Activated CD8-positive, alpha-beta memory T cell treated with anti-CD3 and anti-CD28 coated beads, Interleukin-2, amount 10 ng/mL, durations not matched to agents 7 days and 5 days (primary cell): ENCODE measurements at places on chromosomes 16 and 17. TPM values are rescaled to one million over a fixed set of nuclear protein-coding genes. Genes with fewer than 3 reads are reported as not detected.
A peak's percentile ranks its signal among the peaks of the same experiment; 100 is the strongest.

SF3B3 gene
- total RNA-seq: 541 TPM

TBX6 gene
- total RNA-seq: 2.9 TPM

HSD17B1 gene
- total RNA-seq: 1.1 TPM

DNAI2 gene
- total RNA-seq: 1.3 TPM

CRHR1 gene
- not detected for total RNA-seq

MAPK8IP3 gene
- 101 TPM for total RNA-seq

VASN gene
- not detected for total RNA-seq

PRR35 gene
- total RNA-seq: not detected

TAC4 gene
- not detected for total RNA-seq

SLC43A2 gene
- 1.3 TPM for total RNA-seq

KRTAP2-3 gene
- total RNA-seq: not detected

DNA sequence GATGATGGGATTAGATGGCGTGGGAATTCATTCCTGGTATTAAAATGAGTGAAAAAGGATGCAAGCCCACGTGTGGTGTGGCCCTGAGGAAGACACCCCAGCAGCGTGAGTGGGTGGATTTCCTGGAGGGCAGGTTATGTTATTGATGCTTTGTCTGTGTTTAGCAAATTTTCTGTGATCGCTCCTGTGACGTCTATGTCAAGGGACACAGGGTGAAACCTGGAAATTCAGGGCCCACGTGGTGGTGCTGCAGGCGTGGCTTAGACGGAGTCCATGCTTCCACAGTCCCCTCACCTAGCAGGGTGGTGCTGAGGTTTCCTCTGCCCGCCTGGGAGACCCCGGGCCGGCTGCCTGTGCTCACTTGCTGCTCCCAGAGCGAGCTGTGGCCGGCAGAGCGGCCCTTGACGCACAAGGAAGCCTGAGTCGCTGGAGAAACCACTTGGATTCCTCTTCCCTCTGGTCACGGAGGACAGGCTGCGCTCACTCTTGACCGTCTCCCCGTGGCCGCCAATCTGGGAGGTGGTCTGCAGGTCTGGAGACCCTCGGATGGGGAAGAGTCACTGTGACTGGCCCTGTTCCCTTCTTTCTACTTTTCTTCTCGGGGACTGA is 23.4 kb downstream of the BAIAP2 start:
- DNase-seq: no peak

- DNase-seq: no peak
Observed at GRCh38 chr17:65797101-65797500, 235.7 kb upstream of the AXIN2 start.

DNA sequence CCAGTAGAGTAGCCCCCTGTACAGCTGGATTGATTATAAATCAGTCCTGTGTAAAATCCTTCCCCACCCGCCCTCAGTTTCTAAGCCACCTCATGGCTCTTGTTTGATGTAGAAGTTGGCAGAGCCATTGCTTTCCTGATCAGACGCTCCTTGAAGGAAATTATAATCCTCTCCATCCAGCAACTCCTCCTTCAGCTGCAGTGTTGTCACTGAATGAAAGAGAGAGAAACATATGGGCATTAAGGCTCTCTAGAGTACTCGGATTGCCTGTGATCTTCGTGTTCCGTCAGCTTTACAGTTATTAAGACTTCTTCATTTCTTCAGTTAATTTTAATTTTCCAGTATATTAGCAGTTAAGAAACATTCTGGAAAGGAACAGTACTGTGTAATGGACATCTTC is 14.3 kb downstream of the NME2 start:
- DNase-seq: no peak

- DNase-seq: no peak
Observed at GRCh38 chr16:22052980-22053379, 39.4 kb upstream of the VWA3A start.

DNA sequence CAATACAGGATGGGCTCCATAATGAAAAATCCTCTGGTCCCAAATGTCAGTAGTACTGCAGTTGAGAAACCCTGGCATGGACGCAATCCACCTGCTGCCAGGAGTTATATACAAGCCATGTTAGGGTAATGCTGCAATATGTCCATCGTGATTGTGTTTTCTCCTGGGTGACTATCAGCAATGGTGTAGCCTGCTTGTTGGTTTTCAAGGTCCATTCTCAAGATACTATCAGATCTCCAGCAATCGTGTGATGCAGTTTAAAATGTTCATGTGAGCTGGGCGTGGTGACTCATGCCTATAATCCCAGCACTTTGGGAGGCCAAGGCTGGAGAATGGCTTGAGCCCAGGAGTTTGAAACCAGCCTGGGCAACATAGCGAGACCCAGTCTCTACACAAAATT is 24.0 kb downstream of the ABCC1 start:
- no peak for DNase-seq

GRCh38 chr17:38706505-38707216 is 1.6 kb downstream of the MLLT6 start:
- peak; percentile 50 for DNase-seq

GRCh38 chr17:64412944-64413381 is 22.3 kb upstream of the PECAM1 start:
- DNase-seq: no peak

DNA sequence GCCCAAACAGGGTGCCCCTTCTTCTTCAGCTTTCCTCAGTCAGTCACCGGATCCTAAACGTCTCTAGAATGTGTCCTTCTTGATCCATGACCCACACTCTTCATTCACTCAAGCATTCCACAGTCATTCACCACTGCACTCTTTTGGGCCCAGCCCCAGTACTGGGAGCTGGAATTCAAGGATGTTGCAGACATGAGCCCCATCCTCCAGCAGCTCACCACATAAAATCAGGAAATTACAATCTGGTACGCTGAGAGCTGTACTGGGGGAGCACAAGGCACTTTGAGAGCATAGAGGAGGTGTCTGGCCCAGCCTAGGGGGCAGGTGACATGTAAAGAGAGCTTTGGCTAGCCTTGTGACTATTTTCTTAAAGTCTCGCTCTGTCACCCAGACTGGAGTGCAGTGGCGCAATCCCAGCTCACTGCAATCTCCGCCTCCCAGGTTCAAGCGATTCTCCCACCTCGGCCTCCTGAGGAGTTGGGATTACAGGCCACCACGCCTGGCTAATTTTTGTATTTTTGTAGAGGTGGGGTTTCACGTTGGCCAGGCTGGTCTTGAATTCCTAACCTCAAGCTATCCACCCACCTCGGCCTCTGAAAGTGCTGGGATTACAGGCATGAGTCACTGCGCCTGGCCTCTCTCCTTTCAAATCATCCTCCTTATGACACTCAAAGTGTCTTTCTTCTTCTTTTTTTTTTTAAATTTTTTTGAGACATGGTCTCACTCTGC is 18.7 kb downstream of the CES4A start:
- no peak for DNase-seq

GRCh38 chr17:19271780-19272357 is 34.7 kb downstream of the EPN2 start:
- no peak for DNase-seq

GRCh38 chr17:16534236-16534635 is 34.8 kb downstream of the ZNF287 start:
- no peak for DNase-seq

- no peak for DNase-seq
Observed at GRCh38 chr17:74009056-74009625, 194.3 kb upstream of the RPL38 start.

GRCh38 chr16:17068524-17068923 is 402.2 kb downstream of the XYLT1 start:
- DNase-seq: no peak

DNA sequence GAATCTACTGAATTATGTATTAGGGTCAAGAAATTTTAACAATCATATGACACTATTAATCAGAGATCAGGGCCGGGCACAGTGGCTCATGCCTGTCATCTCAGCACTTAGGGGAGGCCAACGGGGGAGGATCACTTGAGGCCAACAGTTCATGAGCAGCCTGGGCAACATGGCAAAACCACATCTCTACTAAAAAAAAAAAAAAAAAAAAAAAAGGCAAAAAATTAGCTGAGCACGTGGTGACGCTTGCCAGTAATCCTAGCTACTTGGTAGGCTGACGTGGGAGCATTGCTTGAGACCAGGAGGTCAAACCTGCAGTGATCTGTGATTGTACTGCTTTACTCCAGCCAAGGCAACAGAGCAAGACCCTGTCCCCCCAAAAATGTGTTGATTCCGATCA is 52.5 kb upstream of the CLEC3A start:
- DNase-seq: no peak

GRCh38 chr16:1244881-1245280 is 4.4 kb downstream of the TPSAB1 start:
- no peak for DNase-seq

GRCh38 chr17:13030056-13030455 is 12.2 kb upstream of the ELAC2 start:
- DNase-seq: no peak

GRCh38 chr16:85104821-85105391 is 7.4 kb downstream of the CIBAR2 start:
- DNase-seq: peak; percentile 71
